ENCODE measurements at places on chromosomes 7 and 10.

- DNase-seq, result no peak
Observed at GRCh38 chr10:114611617-114612016, 46.5 kb downstream of the ABLIM1 start.

GRCh38 chr7:105622106-105622731 lies 40.9 kb upstream of the EFCAB10 start:
- no peak for DNase-seq

GRCh38 chr10:123759501-123760031 lies 93.4 kb downstream of the GPR26 start:
- peak; percentile 38 for DNase-seq

GRCh38 chr10:28300027-28300426 lies 2.8 kb downstream of the MPP7 start:
- DNase-seq, result no peak

- no peak for DNase-seq
Observed at GRCh38 chr7:44535348-44536064, 5.6 kb downstream of the NPC1L1 start.

DNA sequence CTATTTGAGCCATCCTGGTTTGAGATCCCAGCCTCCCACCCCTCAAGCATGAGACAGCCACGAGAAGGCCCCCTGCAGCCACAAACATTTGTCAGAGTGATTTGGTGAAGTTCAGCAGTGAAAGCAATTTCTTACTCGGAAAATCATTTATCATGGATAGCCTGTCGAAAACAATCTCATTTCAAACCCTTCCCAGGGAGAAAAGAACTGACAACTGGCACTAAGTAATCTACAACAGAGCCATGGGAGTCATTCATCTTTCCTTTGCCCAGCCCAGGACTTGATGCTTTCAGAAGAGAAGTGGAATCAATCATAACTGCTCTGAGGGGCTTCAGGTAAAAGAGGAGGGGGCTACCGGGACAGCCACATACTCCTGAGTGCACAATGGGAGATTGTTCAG lies 411.2 kb downstream of the KCNMA1 start:
- DNase-seq, result no peak

DNA sequence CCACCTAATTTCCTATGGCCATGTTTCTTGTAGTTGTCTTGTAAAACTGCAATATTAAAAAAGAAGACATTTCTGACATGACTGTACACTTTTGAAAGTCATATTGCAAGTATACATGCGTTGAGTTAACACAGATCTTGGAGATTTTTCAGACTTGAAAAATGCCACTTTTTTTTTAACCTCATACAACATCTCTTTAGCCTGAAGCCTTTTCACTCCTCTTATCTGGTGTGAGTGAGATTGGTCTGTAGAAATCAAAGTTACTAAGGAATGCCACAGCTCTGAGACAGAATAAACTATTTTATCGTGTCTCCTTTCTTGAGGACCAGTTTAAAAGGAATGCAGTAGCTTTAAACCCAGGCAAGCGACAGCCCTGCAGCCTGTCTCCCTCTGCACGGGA lies 43.9 kb upstream of the NEUROD6 start:
- no peak for DNase-seq

DNA sequence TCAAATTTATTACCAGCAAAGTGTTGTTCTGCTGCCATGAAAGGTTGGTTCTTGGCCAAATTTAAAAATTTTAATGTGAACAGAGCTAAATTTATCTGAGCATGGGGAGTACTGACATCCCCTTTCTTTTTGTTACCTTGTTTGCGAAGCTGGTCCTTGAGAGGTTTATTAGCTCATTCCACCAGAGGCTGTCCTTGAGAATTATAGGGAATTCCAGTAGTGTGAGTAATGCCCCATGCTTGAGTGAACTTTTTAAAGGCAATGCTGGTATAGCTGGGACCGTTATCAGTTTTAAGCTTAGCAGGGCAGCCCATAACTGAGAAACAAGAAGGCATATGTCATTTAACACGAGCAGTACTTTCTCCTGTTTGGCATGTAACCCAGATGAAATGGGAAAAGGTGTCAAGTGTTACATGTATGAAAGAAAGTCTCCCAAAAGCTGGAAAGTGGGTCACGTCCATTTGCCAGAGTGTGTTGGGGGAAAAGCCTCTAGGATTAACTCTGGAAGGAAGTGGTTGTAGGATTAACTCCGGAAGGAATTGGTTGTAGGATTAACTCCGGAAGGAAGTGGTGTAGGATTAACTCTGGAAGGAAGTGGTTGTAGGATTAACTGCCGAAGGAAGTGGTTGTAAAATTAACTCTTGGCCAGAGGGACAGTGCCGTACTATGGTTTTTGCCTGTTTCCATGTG lies 37.3 kb upstream of the AKR1C2 start:
- no peak for DNase-seq

DNA sequence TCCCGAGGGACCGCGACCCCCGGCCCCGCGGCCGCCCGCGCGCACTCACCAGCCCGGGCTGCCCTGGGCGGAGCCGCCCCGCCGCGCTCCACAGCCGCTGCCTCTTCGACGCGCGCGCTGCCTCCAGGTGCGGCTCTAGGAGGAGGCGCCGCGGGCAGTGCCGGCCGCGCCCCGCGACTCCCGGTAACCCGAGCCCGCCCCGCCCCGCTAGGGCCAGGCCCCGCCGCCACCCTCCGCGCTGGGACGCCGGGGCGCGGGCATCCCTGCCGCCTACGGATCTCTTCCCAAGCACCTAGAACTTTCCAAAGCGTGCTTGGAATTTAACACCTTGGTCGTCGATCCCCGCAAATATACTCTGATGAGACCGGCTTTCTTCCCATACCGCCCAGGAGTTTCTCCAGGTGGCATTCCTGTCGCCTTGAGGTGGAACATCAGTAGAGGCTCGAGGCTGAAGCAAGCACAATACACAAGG lies at the start of gene SLC26A5:
TSS of gene SLC26A5 (minus strand) at position 159 of the 472 bp plus-strand sequence. CDS start 24,693 bp downstream, outside the sequence.
- DNase-seq, result peak; percentile 66

GRCh38 chr10:59283456-59284091 lies 78.8 kb downstream of the FAM13C start:
- DNase-seq, result peak; percentile 67

- no peak for DNase-seq
Observed at GRCh38 chr7:26318921-26319320, 27.3 kb downstream of the SNX10 start.

DNA sequence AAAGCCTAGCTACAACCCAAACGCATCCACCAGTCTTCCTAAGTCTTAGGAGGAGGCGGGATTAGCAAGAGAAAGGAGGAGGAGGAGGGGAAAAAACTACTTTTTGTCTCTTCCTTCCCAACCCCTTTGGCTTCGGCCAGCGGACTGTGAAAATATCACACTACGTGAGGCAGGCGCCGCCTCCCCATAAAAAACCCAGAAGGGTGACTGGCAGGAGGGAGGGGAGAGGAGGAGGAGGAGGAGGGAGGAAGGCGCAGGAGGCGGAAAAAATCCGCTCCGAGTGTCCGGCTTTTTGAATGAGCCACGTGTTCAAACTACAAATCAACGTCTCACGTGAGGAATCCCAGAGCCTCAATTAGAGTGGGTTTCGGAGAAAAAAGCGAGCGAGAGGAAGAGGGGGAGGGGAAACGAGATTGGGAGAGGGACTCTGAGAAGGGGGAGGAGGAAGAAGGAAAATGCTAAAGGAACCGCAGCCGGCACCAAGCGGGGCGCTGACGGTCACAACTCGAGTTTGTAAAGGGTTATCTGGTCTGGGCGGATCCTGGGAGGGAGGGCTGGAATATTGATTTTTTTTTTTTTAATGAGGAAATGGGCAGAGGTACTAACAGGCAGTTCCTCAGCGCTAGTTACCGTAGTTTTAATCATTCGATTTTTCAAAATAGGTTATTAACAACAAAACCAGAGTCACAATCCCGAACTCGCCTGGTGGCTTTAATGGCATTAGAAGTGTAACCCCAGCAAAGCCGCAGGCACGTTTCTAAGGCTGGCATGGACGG lies at the start of gene IGF2BP3:
TSS of gene IGF2BP3 (minus strand) at position 162 of the 776 bp plus-strand sequence. CDS start 381 bp downstream, outside the sequence.
- peak; percentile 97 for DNase-seq

GRCh38 chr10:116098411-116099022 lies 174.5 kb downstream of the GFRA1 start:
- no peak for DNase-seq

GRCh38 chr7:7912937-7913336 lies 55.7 kb upstream of the GLCCI1 start:
- no peak for DNase-seq

GRCh38 chr10:88138319-88138848 lies 275.0 kb downstream of the PTEN start:
- no peak for DNase-seq

DNA sequence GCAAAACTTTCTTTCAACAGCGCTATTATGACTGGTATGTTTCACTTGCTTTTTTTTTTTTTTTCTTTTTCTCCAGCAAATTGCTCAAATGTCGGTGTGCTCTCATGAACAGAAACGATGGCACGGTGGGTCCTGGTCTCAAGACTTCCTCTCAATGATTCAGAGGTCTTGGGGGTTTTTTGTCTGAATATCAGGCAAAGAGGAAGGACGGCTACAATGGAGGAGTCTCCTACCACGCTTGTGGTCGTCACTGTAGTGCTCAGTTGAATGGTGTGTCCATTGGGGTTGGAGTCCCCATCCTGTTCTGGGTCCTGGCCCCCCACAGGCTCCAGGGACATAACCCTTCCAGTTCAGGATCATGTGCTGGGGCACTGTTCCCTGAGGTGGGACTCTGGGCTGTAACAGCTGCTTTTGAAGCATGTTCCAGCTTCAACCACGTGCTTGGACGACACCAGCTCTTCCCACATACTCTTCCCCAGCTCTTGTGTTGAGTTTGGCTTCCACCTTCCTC lies 266.7 kb upstream of the KLF6 start:
- DNase-seq, result no peak

DNA sequence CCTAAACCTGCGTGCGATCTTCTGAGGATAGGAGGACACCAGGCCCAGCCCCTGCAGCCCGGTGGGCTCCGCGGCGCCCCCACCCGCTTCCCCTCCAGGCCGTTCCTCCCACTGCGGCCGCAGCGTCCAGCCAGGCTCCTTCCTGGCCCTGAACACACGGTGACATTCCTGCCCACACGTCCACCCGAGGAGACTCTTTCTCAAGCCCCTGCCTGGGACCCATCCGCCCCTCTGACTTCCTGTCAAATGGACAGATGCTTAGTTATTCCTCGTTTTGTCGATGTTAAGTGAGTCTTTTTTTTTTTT lies 32.4 kb upstream of the RNF32 start:
- DNase-seq, result no peak

GRCh38 chr10:128476368-128476725 lies 350.1 kb upstream of the MKI67 start:
- no peak for DNase-seq

GRCh38 chr10:119969609-119970008 lies 77.1 kb downstream of the SEC23IP start:
- DNase-seq, result no peak

DNA sequence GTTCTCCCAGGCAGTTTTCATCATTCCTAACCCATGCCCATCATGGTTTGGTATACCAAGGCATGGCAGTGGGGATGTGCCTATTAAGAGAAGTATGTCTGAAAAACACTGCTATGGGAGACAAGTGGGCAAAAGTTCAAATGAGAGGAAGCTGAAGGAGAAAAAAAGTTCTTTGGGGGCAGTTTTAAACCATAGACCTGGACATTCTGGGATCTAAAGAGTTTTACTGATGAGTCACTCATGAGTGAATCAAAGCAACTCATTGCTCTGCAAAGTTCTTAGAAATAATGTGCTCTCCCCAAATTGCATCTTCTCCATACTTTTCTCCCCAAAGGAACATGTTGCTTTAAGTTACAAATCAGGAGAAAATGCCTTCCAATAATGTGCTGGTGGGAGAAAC lies 256.9 kb upstream of the MTPN start:
- no peak for DNase-seq

DNA sequence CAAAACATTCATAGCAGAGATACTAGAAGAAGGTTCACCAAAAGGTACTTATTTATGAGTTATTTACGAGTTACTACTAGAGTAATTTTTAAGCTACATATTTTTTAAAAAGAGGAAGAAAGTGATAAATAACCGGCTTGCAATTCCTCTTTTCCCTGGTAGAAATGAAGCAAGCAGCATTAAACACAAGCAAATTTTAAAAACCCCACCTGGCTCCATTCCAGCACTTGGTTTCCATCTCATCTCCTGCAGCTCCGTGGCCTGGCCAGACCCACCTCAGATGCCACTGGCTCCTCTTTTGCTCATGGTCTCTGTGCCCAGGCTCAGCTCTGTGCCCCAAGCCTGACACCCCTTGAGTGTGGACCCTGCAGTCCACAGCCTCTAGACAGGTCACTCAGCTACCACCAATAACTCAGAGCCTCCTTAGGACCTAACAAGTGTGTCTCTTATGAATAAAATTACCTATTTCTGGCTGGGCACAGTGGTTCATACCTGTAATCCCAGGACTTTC lies 479.5 kb downstream of the TNS3 start:
- no peak for DNase-seq

DNA sequence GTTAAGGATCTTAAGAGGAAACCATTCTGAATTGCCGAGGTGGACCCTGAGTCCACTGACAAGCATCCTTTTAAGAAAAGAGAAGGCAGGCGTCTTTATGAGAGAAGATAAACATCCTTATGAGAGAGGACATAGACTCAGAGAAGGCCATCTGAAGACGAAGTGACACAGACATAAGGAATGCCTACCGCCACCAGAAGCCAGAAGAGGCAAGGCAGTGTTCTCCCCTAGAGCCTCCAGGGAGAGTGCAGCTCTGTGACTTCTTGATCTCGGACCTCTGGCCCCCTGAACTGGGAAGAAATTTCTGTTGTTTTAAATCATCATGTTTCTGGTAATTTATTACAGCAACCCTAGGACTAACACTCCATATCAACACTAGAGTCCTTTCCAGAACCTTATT lies 25.2 kb upstream of the ING3 start:
- no peak for DNase-seq

GRCh38 chr10:99466632-99467223 lies 36.3 kb upstream of the GOT1 start:
- DNase-seq, result no peak

GRCh38 chr10:106680061-106680460 lies 484.4 kb downstream of the SORCS1 start:
- DNase-seq, result no peak

- DNase-seq, result no peak
Observed at GRCh38 chr7:129252128-129252527, 27.3 kb downstream of the AHCYL2 start.

GRCh38 chr10:59801171-59801570 lies 47.9 kb upstream of the MRLN start:
- DNase-seq, result no peak

- DNase-seq, result peak; percentile 46
Observed at GRCh38 chr7:1727812-1728570, 57.9 kb downstream of the ELFN1 start.

GRCh38 chr7:92462560-92462959 lies 15.2 kb downstream of the ERVW-1 start:
- DNase-seq, result no peak

GRCh38 chr10:20616056-20616671 lies 280.9 kb downstream of the NEBL start:
- DNase-seq, result no peak

DNA sequence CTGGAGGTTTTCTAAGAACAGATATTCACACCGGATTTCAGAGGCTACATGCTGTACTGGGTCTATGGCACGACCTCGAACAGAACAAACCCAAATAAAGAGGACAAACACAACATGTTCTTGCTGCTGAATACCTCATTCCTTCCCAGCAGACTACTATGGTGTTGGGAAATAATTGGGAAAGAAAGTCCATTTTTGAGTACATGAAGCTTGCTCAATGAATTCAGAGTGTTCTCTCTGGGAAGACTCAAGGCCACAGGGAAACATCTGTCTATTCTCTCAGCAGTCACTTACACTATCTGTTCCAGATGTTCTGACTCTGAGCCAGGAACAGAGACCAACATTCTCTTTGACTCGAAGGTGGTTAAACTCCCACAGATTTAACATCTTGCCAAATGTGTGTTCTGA lies 30.9 kb downstream of the LAMB1 start:
- DNase-seq, result no peak

All from NCI-H510A treated with DMSO at 0.1 percent for 48 hours (cell line).